ENCODE measurements at places on chromosomes 5 and 9.

DNA sequence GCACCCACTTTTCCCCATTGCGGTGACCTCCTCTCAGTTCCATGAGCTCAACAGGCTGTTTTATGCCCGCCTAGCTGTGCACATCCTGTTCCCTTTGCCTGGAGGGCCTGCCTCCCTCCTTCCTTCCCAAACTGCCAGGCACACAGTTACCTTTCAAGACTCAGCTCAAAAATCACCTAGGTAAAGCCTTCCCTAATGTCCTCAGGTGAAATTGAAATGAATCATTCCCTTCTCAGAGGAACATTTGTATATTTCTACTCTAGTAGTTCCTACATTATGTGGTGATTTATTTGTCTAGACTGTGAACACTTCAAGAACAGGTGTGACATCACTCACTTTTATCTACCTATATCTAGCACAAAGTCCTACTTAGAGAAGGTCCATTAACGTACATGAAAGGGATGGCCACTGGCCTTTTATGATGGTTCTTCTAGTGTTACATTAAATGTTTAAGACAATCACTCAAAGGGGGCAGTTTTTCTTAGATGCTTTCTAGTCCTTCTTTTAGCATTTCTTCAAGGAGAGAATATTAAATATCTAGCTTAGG is 103.5 kb upstream of the EQTN start:
- no peak for DNase-seq

GRCh38 chr5:569358-569867 is 42.7 kb upstream of the CEP72 start:
- DNase-seq, result no peak

DNA sequence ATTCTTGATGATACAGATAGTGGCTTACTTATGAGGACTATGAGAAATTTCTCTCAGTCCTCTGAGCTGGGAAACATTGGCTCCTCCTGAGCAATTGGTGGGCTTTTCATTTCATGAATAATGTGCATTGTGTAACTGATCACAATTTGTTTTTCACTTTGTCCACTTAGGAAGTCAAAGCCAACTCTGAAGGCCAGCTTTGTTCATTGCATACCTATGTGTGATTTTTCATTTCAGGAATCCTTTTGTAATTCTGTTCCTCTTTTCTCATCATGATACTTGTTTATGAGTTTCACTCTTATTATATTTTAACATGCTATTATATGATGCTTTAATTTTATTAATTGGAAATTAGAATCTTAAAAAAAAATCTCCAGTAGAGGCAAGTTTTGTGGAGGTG is 483.0 kb downstream of the EBF1 start:
- no peak for DNase-seq

DNA sequence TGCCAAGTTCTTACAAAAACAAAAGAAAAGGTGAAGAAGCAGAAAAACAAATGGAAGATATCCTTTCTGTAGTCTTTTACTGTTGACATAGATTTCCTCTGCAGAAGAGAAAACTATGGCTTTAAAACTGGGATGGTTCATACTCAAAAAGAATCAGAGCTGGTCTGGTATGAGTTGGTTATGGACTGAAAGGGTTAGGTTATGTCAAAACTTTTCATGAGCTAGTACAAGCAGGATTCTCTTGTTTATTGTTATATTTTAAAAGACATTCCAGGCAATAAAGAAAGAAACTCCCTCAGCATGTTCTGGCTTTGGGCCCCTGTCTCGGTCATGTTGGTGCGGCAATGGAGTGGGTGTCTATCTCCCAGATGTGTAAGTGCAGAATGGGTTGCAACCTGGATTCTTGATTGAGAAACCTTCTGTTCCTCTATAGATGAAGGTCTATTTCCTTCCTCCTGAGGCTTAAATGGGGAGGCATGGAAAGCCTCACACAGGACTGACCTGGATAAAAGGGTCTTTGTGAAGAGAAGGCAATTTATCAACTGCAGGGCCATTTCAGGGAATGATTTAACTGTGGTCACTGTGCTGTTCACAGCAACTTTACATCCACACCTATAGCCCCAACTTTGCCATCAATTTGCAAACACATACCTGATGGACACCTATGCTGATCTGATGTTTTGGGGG is 209.6 kb upstream of the TNC start:
- DNase-seq, result no peak

- no peak for DNase-seq
These were observed 411.6 kb downstream of the BNC2 start for GRCh38 chr9:16458696-16459420.

DNA sequence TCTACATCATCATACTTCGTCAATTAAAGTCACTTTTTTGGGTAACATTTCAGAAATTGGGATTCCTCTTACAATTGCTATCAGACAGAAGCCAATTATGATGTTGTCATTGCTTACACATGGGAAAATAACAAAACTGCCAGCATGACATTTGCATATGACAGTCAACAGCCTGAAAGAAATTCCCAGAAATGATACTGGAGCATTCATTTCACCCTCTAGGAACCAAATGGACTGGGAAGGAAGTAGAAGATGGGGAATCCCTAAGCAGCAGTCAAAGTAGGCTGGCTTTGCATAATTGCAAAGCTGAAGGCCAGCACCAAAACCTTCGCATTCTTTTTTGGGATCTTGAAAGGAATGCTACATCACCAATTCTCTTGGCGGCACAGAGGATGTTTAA is 10.7 kb downstream of the HMGCS1 start:
- no peak for DNase-seq

GRCh38 chr9:130426883-130427282 is 17.9 kb upstream of the ASS1 start:
- DNase-seq, result no peak

- no peak for DNase-seq
These were observed 969 bp downstream of the CLK4 start for GRCh38 chr5:178625679-178626483.

- no peak for DNase-seq
These were observed 63.8 kb upstream of the S1PR3 start for GRCh38 chr9:88927510-88927909.

- DNase-seq, result peak; percentile 55
These were observed 6.5 kb downstream of the TBC1D2 start for GRCh38 chr9:98248737-98249474.

- DNase-seq, result peak; percentile 59
These were observed 83.0 kb upstream of the PRLR start for GRCh38 chr5:35313291-35313690.

DNA sequence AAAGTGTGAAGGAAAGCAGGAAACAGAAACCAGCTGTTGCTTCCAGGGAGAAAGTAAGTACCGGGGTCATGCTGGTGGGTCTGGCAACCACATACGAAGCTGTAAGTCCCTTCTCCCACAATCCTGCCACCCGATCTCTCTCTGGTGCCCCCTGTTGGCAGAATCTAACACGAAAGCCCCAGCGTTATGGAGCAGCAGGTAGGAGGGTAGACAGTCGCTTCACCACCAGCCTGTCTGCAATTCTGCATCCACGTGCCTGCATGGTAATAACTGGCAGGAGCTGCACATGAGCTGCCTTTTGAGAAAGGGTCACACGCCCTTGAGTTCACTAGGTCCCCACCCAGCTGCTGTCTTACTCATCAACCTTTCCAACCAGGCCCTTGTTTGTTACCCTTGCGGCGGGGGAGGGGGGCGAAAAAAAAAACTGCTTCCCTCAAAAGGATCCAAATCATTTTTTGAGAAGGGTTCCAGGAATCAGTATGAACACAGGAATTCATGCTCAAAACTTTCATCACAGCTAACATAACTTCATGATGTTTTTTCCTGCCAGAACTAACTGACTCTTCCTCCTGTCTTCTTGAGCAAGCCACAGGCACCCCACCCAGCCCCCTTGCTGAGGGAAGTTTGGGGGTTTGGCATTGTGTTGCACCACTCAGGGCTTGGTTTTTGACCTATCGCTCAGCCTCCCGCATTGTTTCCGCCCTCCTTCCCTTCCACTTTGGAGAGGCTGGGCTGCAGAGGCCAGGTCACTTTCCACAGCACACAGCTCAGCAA is 19.6 kb upstream of the TMEM252 start:
- DNase-seq, result no peak

- DNase-seq, result no peak
These were observed 112.2 kb upstream of the ADRA1B start for GRCh38 chr5:159804121-159804520.

DNA sequence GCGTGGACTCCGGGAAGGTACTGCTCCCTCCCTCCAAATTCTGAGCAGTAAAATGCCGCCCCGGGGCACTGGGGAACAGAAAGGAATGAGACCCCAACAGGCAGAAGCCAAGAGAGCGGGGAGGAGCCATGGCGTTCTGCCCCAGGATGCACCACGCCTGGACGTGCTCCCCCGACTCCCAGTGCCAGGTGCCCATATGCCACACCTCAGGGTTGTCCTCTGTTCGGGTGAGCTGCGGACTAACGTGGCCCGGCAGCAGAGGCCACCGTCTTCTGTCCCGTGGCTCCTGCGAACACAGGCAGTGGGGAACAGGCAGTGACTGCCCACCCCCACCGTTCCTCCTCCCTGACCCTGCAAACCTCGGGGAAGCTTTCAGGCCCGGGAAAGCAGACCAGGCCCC is 4.8 kb downstream of the SURF6 start:
- DNase-seq, result no peak

DNA sequence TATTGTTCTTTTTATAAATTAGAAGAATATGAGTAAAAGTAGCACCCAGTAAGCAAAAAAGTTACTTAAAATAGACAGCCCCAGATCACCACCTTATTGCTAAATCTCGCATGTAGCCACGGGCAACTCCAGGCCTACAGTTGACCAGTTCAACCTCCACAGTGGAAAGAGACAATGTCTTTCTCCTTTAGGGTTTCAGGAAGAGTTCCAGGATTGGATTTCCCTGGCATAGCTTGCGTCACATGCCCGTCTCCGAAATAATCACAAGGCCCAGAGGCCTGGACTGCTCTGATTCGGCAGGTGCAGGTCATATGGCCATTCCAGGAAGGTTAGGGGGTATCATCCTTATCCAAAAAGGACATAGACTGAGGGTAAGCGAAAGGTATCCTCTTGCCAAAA is 9.9 kb upstream of the PFDN1 start:
- DNase-seq, result no peak

DNA sequence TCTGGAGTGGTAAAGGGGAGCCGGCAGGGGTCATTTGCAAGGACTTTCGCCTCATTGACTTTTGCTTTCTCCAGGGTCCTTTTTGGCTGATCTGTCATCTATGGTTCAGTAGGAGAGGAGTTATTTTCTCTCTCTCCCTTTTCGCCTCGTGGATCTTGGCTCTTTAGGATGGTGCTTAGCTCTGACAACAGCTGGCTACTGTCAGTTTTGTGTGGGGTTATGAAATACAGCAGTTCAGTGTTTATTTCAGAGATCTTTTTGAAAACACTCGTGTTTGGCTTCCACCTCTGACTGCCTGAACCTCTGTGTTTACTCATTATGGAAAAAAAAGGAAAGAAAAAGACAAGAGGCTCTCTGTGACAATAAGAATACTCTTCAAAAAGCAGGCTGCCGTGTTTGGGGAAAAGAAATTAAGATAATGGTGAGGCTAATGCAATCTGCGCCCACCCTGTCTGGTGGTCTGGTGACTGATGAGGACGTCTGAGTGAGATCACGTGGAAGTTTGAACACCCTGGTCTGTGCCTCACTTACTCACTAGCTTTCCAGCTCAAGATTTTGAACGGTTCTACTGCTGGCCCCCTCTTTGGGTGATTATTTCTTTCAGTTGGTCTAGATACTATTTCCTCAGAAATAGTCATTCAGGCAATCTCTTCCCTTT is 567.7 kb downstream of the CAAP1 start:
- DNase-seq, result no peak

DNA sequence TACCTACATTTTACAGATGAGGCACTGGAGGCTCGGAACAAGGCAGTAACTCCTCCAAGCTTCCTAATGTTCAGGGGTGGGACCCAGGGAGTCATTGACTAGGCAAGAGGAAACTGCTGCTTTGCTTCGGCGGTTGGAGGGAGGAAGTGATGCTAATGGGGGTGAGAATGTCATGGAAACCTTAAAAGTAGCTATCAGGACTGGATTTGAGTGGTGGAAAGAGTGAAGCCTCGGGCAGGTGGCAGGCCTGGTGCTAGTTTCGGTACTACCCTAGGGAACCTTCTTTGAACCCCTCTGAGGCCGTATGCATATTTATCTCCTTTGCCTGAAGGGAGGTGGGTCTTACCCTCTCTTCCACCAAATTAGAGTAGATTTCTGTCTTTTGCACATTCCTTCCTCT is 1.6 kb downstream of the BSPRY start:
- no peak for DNase-seq

DNA sequence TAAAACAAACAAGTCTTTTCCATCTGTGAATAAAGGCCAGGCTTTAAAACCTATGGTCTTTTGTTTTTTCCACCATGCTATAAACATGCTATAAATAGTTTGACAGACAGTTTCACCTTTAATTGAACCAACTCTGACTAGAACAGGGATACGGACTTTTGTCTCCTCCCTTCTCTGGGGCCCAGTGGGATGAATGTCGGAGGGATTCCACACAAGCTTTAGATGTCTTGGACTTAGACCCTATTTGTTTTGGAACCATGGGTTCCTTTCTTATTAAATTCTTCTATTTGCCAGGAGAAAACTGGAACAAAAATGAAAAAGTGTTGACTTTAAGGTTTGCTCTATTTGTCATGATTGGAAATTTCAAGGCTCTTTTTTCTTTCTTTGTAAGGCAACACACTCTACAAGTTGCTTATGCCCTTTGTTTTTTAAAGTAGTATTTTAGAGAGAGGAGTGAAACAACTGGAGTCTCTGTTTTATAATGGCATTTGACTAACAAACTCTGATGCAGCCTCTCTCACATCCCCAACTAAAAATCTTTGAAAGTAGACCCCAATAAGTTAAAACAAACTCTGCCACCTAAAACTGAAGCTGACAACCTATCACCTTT is 145.3 kb downstream of the MLLT3 start:
- no peak for DNase-seq

DNA sequence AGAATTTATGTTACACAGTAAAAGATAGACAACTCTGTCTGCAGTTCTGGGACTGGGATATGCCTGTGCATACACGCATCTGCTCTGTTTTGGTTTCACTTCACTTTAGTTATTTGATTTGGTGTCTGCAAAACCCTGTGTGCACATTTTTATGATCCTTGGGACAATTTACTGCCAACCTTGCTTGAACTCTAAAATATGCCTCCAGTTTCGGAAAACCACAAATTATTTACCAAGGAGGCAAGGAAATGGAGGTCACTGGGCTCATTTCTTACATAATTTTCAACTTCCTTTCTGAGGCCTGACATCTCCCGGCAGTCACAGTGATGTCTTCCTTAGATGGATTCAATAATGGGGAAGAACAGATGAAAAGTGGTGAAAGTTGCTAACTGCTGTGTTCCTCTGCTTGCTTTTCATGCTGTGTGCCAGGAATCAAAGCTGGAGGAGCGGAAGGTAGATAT is 61.2 kb upstream of the TAF11L2 start:
- no peak for DNase-seq

- DNase-seq, result no peak
These were observed 45.7 kb downstream of the NSUN2 start for GRCh38 chr5:6587171-6587570.

DNA sequence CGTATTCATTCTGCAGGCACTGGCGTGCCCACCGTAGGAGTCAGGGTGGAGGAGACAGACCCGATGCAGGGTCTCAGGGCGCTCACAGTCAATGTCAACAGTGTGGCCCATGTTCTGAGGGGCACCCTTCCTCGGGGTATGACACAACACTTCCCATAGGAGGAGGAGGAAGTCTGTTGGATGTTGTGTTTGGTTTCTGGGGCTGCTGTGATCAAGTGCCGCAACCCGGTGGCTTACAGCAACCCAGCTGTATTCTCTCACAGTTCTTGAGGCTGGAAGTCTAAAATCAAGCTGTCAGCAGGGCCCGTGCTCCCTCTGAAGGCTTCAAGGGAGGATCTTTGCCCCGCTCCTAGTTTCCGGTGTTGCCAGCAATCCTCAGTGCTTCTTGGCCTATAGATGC is 5.6 kb upstream of the HNRNPAB start:
- DNase-seq, result no peak
